ENCODE measurements at places on chromosomes 2 and 18.
A peak's percentile ranks its signal among the peaks of the same experiment; 100 is the strongest.

GRCh38 chr18:9477509-9477908 lies 2.2 kb downstream of the RALBP1 start:
- DNase-seq = peak; percentile 44

- no peak for DNase-seq
Observed at GRCh38 chr2:237911363-237912017, 52.1 kb downstream of the RAMP1 start.

DNA sequence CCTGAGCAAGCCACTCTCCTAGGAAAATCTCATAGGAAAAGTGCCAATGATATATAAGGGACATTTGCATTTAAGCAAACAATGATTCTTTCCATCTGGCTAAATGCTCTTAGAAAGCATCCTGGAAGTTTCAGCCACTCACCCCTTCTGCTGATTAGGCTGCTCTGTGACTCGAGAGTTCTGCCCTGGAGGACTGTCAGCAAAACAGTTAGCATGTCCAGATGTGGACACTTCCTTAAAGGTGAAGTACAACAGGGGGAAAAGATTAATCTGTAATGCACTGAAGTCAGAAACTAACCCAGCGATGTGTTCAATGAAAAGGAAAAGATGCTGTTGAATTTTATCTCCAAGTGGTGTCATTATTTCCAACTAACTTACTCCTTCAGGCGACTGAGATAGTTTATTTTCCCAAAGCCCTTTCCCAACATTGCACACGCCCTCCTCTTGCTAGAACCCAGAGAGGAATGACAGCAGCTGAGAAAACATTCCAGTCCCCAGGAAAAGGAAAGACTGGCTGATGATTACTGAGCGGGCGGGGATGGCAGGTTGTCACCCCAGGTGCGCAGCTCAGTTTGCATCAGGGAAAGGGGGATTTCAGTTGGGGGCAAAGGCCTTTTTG lies 214.0 kb downstream of the SS18 start:
- DNase-seq = no peak

DNA sequence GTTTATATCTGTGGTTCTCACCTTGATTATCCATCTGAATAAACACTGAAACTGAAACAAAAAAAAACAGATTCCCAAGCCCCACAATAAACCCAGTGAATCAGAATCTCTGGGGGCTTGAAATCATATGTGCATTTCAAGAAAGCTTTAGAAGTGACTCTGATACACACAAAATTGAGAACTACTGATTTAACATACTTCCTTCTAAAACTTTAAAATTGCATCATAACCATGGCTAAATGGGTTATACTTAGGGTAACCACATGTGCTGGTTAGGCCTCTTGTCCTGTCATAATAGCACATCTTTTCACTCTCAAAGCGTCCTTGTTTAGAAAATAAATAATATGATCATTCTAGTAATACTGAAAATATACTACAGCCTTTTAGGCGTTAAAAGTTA lies 100.9 kb downstream of the ATAD2B start:
- DNase-seq = no peak

DNA sequence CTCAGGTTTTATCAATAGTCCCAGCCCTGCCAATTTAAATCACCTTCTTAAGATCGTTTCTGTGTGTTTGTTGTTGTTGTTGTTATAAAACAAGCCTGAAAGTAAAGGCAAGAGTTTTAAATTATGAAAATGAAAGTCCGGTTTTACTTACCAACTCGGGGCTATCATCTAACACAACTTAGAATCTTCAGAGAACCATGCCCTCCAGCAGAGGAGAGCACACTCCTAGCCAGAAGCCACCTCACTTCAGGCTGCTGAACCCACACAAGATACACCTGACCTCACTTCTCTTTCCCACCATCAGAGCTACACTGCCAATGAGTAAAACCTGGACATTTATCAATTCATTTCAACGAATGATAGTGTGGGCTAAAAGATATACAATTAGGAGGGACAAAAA lies 335.2 kb downstream of the IRS1 start:
- no peak for DNase-seq

- no peak for DNase-seq
Observed at GRCh38 chr18:9737006-9737405, 28.9 kb downstream of the RAB31 start.

DNA sequence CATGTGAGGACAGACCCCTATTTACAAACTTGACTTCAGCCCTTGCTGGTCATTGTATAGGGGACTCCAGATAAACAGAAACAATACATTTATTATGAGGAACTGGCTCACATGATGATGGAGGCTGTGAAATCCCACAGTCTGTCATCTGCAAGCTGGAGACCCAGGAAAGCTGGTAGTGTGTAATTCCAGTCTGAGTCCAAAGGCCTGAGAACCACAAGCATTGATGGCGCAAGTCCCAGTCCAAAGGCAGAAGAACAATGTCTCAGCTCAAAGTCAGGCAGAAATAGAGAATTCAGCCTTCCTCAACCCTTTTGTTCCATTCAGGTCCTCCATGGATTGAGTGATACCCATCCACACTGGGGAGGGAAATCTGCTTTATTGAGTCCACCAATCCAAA lies 28.1 kb upstream of the SPP2 start:
- no peak for DNase-seq

- DNase-seq = no peak
Observed at GRCh38 chr2:196535742-196536141, 103.8 kb upstream of the CCDC150 start.

- no peak for DNase-seq
Observed at GRCh38 chr2:85763831-85764230, 10.0 kb downstream of the ATOH8 start.

DNA sequence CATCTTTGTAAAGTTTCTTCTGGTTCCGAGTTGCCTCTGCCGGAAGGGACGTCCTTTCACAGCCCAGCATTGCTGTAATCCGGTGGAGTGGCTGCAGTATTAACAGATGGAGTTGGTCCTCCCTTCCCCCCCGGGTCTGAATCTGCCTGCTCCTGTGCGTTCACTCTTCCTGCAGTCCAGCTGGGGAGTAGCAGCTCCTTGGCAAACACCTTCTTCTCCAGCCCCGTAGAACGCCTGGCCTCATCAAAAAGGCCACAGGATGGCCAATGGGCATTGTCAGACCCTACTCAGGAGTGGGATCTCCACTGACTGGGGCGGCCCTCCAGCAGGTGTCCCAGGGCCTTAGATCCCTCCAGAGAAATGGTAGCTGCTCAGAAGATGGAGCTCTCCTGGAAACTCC lies 234.0 kb downstream of the FAM210A start:
- no peak for DNase-seq

- no peak for DNase-seq
Observed at GRCh38 chr2:23335550-23335949, 49.4 kb upstream of the KLHL29 start.

DNA sequence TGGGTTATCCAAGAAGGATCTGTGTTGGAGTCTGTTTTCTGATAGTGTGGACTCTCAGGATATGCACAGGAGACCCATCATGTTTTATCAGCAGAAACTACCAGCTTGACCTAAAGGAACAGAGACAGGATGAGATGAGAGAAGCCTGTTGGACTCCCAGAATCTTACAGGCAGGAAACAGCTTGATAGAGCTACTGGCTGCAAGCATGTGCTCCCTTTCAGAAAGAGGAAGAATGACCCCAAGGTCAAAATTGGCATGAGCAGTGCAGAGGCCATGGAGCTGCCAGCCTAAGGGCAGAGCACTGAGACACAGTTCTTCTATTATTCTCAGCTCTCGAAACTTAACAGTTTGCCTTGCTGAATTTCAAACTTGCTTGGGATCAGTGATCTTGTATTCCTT lies 135.2 kb upstream of the NFATC1 start:
- no peak for DNase-seq

DNA sequence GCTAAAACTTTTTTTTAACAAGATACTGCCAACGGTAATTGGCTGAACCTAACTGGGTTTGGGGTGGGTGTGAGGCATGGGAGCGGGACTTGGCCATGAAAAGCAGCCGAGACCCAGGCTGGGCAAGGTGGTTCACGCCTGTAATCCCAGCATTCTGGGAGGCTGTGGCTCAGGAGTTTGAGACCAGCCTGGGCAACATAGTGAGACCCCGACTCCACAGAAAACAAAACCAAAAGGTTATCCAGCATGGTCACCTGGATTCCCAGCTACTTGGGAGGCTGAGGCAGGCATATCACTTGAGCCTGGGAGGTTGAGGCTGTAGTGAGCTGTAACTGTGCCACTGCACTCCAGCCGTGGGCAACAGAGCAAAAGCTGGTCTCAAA lies 11.0 kb upstream of the SEMA4C start:
- no peak for DNase-seq

- no peak for DNase-seq
Observed at GRCh38 chr2:111166115-111166514, 45.4 kb downstream of the BCL2L11 start.

DNA sequence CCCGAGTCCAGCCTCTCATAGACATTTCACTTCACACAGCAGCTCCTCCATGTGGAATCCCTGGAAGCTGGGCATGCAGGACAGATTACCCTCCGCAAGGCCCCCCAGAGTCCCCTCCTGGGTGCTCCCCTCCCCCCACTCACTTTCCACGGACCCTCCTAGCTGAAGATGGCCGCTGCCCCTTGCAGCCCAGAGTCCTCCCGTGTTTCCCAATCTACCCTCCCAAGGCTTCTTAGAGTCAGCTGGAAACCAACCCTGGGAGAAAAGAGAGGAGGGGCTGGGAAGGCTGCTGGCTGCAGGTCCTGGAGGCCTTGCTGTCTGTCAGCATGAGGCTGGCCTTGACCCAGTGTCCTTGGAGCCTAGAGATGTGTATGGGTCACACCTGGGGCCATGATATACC lies 49.0 kb upstream of the HAAO start:
- DNase-seq = no peak

DNA sequence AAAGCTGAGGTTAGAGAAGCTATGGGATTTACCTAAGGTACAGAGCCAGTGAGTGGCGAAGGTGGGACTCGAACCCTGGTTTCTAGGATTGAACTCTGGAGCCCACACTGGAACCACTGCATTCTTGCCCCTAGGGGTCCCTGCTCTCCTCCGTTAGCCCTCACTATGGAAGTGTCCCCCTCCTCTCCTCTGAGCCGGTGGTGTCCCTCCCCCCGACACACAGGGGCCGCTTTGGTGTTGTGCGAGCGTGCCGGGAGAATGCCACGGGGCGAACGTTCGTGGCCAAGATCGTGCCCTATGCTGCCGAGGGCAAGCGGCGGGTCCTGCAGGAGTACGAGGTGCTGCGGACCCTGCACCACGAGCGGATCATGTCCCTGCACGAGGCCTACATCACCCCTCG lies 8.5 kb upstream of the GMPPA start:
- DNase-seq = no peak

Data from erythroblast (primary cell).